ENCODE measurements at places on chromosomes 3 and 15.

DNA sequence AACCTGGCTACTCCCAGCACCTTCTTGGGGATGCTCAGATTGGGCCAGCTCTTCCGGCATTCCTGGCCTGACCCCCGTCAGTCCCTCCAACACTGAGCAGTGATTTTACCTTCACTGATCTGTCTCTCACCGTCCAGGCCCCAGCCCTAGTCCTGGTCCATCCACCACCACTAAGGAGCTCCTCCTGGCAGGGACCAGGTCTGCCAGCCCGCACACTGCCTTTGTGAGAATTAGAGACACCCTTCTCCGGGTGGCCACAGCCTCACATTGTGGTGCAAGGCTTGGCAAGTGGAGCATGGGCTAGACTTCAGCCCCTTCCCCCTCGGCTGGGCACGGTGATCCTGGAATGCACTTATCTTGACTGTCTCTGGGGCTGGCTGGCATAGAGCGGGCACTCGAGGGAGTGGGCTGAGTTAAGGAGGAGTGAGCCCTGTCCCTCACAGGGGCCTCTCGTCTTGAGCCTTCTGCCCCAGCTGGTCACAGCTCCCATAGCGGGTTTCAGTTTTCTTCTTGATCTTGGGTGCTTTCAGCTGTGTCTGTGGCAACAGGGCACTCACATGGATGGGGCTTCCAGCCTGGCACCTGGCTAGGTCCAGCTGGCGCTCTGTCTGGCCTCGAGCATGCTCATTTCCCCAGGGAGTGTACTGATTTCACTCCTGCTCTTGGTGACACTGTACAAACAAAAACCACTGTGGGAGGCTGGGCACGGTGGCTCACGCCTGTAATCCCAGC lies 53.9 kb downstream of the LINGO1 start:
- DNase-seq = no peak

- DNase-seq = peak; percentile 92
Observed at GRCh38 chr15:41660235-41661077, at the start of gene MGA. Gene MGA, plus strand, starts transcription at chr15:41660405.

GRCh38 chr3:128851601-128852000 lies 27.8 kb upstream of the ACAD9 start:
- no peak for DNase-seq

GRCh38 chr3:66819993-66820501 lies 178.1 kb upstream of the KBTBD8 start:
- DNase-seq = peak; percentile 3

- no peak for DNase-seq
Observed at GRCh38 chr3:150597646-150598045, 5.5 kb upstream of the SELENOT start.

DNA sequence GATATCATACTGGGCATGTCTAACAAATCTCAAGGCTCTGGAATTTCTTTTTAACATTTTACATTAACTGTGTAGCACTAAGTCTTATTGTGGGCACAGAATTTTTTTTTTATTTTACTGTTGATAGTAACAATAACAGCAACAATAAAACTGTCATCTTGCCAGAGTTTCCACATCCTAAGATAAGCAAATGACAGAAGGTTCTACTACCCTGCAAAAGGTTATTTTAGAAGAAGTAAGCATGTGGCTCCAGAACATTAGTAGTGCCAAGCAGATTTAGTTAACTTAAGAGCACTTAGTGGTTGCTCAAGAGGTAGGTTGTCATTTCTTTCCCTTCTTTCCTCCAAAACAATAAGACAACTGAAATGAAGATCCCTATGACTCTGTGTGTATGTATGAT lies 743.0 kb upstream of the CBLB start:
- peak; percentile 33 for DNase-seq

- DNase-seq = no peak
Observed at GRCh38 chr15:79003896-79004295, 59.0 kb upstream of the CTSH start.

GRCh38 chr3:9280451-9281219 lies 31.2 kb upstream of the SRGAP3 start:
- peak; percentile 48 for DNase-seq

GRCh38 chr3:117761703-117762620 lies 1052.4 kb downstream of the TUSC7 start:
- no peak for DNase-seq

DNA sequence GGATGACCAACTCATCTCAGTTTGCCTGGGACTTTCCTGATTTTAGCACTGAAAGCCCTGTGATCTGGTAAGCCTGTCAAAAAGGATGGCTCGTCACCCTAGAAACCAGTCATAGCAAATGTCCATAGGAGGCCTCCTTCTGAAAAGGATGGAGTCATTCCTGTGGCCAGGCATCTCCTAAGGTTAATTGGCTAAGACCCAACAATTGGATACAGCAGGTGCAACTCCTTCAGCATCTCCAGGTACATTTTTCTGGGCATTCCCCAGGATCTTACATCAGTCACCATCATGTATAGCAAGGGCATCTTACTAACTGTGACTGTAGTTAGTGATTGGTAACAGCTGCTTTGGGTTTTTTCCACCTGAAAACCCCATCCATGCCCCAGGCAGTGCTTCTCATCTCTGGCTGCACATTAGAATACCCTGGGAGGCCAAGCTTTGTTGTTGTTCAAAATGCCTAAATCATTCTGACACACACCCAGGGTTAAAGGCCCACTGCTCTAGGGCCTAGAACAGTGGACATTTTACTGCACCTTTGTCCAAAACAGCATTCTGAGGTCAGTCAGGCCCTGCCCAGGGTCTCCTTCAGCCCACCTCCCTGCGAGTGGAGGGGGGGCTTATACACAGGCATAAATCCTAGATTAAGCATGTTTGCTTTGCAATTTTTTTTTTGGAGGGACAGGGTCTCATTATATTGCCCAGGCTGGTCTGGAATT lies 28.3 kb upstream of the GALNT15 start:
- no peak for DNase-seq

- DNase-seq = peak; percentile 38
Observed at GRCh38 chr3:134367869-134368750, 6.1 kb downstream of the AMOTL2 start.

GRCh38 chr3:170502297-170502696 lies 83.6 kb downstream of the SLC7A14 start:
- DNase-seq = peak; percentile 69

- no peak for DNase-seq
Observed at GRCh38 chr3:111872979-111873378, 13.9 kb downstream of the PHLDB2 start.

- peak; percentile 100 for DNase-seq
Observed at GRCh38 chr15:78065284-78065872, 12.1 kb downstream of the TBC1D2B start.

DNA sequence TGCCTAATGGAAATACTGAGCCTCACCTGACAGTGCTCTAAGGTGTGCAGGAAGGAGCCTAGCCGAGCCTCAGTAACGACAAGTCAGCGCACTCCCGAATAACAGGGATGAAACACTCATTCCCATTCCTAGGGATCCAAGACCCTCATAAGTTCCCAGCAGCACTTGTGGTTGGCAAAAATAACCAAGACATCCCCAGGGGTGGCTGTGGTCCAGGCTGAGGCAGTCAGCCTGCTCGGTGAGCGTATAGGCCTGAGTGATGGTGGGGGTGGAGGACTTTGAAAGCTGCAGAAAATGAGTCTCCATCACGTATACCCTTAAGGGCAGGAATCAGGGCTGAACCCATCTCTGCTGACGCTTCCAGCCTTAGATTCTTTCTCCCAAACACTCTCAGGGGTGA lies 120.1 kb downstream of the SMAD6 start:
- no peak for DNase-seq

GRCh38 chr3:15651396-15651795 lies 49.9 kb downstream of the BTD start:
- no peak for DNase-seq

GRCh38 chr3:12856626-12857025 lies 15.3 kb upstream of the RPL32 start:
- no peak for DNase-seq

DNA sequence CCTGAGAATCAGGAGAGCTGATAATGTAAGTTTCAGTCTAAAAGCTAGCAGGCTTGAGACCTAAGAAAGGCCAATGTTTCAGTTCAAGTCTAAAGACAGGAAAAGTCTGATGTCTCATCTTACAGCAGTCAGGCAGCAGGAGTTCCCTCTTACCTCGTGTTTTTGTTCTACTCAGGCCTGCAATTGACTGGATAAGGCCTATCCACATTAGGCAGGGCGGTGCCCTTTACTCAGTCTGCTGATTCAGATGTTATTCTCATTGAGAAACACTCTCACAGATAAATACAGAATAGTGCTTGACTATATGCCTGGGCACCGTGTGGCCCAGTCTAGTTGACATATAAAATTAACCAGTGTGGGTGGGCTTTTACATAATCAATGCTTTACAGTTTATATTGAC lies 122.4 kb downstream of the NR1D2 start:
- DNase-seq = no peak

DNA sequence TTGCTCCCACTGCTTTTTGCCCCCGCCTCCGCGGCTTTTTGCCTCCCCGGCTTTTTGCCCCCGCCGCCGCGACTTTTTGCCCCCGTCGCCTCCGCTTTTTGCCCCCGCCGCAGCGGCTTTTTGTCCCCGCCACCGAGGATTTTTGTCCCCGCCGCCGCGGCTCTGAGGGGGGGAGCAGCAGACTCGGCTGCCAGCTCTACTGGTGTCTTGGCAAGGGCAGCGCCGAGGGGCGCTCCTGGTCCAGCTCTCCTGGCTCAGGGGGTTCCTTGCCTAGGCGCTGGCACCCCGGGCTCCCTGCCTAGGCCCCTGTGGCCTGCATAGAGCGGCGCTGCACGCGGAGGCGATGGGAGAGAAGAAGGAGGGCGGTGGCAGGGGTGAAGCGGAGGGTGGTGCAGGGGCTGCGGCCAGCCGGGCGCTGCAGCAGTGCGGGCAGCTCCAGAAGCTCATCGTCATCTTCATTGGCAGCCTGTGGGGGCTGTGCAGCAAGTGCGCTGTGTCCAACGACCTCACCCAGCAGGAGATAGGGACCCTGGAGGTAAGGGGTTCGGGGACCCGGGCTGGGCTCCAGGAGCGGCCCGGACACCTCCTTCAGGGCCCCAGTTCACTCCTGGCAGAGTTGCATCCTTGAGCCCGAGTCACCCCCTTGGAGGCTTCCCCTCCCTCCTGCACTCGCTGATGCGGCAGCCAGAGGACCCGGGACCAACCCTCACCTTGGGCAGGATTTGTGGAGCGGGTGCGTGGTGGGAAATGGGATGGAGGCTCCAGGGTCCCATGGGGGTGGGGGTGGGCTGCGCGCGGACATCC lies 642.4 kb downstream of the GOLGA6L6 start:
- DNase-seq = no peak

- DNase-seq = peak; percentile 31
Observed at GRCh38 chr15:69337138-69337537, 38.4 kb downstream of the PAQR5 start.
